Mesothelial cell of epicardium (in vitro differentiated cells): ENCODE measurements at places on chromosomes 4 and X.

GRCh38 chr4:1718095-1718850, 2.9 kb downstream of the TMEM129 start:
- no peak for DNase-seq

DNA sequence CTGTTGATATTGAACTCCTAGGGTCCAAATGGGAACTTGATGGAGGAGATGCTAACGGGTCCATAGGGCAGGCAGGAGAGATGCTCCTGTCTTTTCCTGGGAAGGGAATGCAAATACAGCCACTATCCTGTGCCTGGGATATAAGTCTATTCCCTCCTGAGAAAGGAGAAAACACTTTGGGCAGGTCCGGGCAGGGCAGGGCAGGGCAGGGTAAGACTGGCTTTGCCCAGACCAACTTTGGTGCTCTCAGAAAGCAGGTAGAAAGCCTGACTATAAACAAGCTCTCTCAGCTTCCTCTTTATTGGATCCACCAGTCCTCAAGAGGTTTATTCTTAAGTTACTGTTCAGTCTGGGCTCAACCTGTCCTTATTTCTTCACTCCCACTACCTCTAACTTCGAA, 232.3 kb downstream of the PTTG2 start:
- no peak for DNase-seq

DNA sequence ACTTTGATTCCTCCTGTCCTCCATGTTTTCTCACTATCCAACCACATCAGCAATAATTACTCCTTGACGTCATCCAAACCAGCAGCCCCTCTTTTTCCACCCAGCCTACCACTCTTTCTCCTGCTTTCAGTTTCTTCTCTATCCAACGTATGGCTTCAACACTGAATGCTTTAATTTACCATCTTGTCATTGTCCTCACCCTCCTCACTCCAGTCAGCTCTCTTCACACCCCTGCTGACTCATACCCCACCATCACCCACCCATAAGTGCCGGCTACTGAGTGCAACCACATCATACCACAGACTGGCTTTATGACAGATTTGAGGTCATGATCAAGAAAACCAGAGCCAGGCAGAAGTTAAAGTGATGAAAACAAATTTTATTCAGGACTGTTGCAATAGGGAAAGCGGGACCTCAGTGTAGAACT, 9.8 kb upstream of the ANXA5 start:
- no peak for DNase-seq

- DNase-seq: no peak
Observed at GRCh38 chrX:12595720-12596119, 195.5 kb upstream of the PRPS2 start.

GRCh38 chr4:115664285-115664684, 550.9 kb upstream of the NDST4 start:
- DNase-seq: no peak

DNA sequence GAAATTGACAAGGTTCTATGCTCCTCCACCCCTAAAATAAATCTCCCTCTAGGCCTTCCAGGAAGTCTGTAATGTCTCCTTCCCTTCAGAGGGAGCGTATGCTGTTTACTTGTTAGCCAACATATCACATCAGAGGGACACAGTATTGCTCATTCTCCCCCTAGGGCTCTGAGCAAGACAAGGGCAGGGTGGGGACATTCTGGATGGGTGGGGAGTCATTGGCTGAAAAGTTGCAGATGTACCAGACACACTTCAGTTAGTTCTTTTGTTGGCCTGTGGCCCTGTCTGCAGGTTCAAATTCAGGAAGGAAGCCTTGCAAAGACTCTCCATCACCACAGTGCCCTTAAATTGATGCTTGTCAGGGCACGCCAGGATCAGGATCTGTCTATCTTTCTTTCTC, 106.3 kb upstream of the TEX13D start:
- DNase-seq: no peak

- DNase-seq: no peak
Observed at GRCh38 chrX:18698737-18699650, 8.5 kb upstream of the PPEF1 start.

GRCh38 chr4:158861281-158861680, 92.5 kb downstream of the FNIP2 start:
- DNase-seq: no peak

- no peak for DNase-seq
Observed at GRCh38 chrX:10062352-10062751, 94.4 kb upstream of the CLCN4 start.

- DNase-seq: no peak
Observed at GRCh38 chr4:138111462-138112000, 130.6 kb downstream of the SLC7A11 start.

DNA sequence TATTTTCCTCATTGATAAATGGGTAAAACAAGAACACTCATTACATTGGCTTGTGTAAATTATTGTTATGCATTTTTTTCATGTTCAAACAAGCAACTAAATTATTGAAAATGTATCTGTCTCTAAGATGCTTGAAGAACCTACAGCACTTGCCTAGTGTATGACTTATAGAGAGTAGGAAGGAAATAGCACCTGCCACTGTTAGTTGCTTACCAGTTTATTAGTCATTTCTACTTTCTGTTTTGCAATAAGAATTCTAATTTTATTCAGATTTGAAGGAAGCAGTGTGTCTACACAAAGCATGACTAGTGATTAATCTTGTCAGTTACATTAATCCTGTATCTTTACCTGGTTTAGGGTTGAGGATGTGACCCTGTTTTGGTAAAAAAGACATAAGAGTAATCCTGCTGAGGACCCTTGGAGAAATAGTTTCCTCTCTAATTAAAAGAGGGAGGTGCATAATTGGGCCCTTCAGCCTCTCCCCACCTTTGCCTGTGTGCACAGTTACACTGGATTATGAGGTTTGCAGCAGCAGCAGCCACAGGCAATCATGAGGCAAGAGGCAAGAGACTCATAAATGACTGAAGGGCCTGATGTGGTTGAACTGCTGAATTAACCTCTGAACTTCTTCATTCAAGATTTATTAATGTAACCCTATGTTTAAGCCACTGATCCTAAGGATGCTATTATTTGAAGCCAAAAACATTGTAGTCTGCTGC, 1202.1 kb downstream of the ADGRL3 start:
- no peak for DNase-seq

DNA sequence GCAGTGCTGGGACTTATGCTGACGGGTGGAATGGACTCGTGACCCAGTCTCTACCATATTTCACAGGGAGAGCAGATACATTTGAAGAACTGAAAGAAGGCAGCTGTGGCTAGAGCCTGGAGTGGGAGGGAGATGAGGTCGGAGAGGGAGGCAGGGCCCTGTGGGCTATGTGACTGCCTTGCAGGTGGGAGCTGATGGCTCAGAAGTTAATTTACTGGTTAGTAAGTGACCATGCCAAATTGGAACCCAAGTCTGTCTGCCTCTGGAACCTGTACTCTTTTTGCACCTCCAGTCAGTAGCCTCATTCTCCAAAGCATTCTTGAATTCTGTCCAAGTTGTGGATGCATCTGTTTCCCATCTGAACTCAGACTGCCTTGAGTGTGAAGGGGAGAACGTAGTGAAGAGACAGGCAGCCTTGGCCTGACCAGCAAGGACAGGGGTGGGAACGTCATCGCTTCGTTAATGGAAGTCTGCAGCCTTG, 92.3 kb downstream of the REPS2 start:
- DNase-seq: no peak

GRCh38 chrX:133652185-133652584, 236.9 kb upstream of the GPC4 start:
- DNase-seq: no peak

GRCh38 chr4:185869427-185869826, 57.4 kb upstream of the SORBS2 start:
- no peak for DNase-seq

DNA sequence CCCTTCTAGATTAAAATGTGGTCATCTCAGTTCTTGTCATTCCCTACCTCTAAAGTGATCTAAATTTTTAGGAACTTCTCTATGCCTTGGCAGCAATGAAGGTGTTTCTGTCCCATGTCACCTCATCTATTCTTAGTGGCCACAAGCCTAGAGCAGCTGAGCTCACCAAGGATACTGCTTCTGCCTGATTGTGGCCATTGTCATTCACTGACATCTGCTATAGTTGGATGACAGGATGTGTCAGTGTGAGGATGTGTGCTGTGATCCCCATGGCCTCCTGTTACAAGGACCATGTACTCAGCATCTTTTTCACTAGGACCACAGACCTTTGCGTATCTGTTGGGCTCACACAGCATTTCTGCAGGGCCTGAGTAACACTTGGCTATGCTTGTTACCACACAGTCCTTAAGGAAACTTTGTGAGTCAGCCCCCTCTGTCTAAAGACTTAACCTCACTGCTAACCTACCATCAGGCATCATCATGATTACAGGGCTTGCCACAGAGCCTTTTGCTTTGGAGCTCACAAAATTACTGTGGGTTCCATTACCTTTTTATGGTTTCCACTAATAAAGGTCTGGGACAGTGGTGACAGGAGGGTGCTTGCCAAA, 421.0 kb downstream of the ADAM29 start:
- no peak for DNase-seq

GRCh38 chrX:29992083-29992482, 223.3 kb upstream of the MAGEB2 start:
- no peak for DNase-seq

- DNase-seq: no peak
Observed at GRCh38 chr4:3808597-3808996, 42.4 kb downstream of the ADRA2C start.

DNA sequence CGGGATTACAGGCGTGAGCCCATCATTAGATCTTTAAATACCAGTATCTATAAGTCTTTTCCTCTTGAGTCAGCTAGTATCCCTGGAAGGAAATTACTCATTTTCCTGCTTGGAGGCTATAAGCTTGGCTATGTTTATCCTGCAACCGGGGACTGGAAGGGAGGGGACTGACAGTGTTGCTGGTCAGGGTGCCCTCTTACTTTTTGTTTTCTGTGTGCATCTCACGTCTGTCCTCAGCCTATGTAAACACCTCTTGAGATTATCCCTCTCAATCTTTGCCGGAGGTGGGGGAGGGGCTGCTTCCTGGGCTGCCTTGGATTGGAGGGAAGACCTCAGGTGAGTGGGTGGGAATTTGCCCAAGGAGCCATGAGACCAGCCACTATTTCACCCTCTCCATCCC, 37.0 kb downstream of the HTT start:
- no peak for DNase-seq

DNA sequence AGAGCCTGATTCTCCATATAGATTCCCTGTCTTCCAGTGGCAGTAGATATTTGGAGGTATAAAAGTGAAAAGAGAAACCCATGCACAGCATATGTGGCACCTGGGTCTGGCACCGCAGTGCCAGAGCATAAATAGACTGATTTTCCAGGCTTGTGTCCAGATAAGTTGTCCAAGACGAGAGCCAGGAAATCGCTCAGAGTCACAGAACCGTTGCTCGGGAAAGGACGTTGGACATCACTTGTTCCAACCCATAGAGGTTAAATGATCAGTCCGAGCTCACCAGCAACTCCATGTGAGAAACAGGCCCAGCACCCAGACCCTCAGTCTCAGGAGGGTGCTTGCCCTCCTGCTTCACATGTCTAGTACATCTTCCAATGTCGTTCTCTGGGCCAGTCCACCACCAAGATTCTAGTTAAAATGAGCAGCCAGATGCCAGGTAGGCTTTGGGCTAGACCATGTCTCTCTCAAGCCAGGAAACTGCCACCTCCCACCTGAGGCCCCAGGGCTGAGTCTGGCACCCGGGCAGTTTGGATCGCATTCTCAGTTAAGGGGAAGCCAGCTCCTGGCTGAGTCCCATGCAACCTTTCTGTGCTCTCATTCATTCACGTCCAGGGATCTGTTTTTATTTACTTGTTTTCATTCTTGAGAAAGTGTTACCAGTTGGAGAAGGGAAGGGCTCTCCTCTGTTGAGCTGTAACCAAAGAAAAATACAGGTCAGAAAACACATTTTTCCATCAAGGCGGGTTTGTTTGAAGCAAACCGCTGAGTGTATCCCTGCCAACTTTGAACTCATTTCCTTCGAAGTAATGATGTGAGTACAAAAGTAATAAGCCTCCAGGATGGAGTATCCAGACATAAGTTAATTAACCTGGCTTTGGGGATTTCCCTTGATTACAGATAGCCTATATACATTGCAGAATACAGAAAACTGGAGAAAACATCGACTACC, 91.7 kb downstream of the PHOX2B start:
- DNase-seq: no peak

DNA sequence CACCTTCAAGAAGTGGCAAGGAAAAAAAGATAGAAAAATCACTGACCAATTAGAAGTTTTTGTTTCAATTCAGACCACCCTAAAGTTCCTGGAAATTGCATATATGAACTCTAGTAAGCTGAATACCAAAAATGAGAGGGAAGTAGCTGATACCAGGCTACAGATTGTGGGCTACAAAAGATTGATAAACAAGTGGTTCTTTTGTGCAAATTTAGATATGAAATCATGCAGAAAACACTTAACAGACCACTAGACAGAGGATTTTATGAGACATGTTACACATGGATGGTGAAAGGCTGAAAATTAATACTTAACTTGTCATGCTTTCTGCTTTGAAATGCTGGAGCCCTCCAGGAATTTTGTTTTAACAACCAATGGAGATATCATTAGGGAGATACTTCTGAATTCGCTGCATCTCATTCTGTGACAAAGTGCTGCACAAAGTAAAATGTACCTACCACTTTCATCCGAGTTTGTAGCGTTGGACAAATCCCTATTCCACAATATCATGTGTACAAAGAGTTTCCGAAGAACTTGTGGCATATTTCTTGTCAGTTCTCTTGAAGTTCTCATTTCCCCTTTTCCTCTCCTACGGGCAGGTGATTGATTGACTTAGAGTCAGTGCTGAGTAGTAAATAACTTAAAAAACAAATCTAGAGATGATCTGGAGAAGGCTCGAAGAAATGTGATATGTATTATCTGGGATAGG, 235.0 kb downstream of the PALLD start:
- no peak for DNase-seq

GRCh38 chr4:137688651-137689050, 156.4 kb upstream of the PCDH18 start:
- no peak for DNase-seq

DNA sequence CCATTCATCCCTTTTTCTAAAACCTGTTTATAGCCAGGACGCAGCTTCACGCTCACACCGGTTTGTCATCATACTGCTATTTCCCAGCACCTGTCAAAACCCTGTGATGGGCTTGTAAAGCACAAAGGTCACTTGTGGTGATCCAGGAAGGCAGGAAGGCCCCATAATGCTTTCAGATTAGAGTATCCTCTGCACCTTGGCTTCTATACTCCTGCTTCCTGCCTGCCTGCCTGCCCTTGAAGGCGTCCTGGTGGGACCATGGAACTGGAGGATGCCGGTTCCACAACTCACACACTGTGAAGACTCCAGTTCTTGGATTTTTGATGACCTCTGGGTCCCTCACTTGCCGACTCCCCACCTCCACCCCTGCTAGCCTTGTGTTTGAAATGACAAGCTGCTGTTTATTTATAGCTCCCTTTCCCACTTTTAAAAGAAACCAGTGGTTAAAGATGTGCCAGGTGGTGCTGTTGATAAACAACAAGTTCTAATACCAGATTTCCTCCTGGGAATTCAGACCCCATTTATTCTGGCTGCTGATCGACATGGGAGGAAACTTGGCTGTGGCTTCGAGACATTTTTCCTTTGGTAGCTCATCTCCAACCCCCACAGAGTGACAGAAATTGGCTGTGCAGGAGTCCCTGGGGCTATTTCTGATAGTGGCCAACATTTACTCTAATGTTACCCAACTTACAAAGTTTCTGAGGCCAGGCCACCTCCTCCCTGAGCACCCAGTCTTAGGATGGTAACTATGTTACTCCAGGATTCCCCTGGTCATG, 211.5 kb downstream of the KDR start:
- DNase-seq: no peak
